ENCODE measurements at places on chromosomes 7 and 10.

GRCh38 chr10:114103284-114103683 is 59.6 kb downstream of the ADRB1 start:
- no peak for DNase-seq

DNA sequence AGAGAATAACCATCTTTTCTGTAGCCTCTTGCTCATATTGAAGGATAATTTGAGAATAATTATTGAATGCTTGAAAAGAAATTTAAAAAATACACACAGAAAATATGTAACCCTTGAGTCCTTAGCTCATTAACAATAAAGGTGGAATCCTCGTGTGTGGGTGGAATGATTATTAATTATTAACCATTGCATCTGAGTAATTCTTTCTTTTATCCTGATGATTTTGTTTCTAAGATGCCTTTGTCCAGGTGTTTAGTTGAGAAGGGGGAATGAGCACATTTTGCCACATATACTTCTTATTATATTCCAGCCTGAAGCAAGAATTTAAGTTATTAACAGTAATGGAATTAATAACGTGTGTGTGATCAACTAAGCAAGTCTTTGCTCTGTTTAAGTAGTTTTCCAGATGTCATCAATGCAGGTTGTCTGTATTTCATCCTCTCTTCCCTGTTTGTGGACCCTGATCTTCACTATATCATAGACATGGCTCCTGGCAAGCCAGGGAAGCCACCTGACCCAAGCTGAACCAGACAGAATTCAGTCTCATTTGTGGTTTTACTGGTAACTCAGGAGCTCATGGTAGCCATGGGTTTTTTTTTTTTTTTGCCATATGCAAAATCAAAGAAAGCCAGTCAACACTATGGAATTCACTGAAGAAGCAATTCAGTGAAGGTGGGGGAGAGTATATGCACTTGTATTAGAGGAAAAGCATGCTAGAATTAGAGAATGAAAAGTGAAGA is 144.3 kb downstream of the KIF20B start:
- no peak for DNase-seq

GRCh38 chr10:51620131-51620530 is 79.3 kb downstream of the CSTF2T start:
- DNase-seq, result no peak

DNA sequence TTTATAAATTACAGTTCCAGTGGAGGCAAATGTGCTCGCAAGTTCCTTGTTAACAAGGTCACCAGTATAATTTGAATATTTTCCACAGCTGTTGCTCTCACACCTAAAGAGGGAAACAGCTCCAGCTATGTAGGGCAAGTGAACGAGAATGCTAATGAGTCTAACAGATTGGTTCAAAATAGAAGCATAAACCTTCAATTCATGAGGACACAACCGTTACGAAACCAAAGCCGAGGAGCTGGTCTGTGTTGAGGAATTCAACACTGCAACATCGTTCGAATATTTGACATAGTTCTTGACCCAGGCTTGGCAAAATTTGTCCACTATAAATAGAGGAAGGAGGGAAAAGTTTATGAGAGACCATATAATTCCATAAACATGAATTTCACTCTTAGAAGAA is 161.3 kb downstream of the KLF6 start:
- no peak for DNase-seq

DNA sequence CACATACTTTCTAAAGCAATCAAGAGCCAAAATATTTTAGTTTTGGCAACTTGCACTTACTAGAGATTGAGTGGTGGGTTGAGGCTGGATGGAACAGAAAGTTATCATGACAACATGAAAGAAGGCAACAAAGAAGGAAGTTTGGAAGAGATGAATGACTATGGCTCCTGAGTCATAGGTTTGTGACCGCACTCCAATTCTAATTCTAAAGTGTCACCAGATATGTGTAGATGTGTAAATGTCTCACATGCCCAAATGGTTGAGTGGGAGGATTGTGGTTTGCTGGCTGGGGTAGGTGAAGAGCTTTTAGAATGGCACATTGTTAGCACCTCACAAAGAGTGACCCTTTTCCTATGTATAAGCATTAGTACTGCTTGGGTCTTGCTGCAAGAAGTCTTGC is 20.2 kb downstream of the TAS2R16 start:
- no peak for DNase-seq

DNA sequence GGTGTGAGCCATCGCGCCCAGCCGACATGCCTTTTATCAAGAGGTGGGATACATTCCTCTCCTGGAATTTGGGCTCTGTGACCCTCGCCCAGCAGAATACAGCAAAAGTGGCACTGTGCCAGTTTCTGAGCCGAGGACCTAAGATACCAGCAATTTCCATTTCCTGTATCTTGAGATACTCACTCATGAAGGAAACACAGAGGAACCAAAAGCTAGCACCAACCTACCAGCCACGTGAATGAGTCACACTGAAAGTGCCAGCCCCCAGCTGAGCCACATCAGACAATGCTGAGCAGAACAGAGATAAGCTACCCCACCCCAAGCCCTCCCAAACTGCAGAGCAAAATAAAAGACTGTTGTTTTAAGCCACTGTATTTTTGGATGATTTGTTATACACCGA is 56.3 kb downstream of the CACUL1 start:
- DNase-seq, result peak; percentile 62

- no peak for DNase-seq
Observed at GRCh38 chr7:100677308-100678267, 4.0 kb downstream of the GNB2 start.

GRCh38 chr7:130521258-130521951 is 29.5 kb downstream of the MEST start:
- no peak for DNase-seq

DNA sequence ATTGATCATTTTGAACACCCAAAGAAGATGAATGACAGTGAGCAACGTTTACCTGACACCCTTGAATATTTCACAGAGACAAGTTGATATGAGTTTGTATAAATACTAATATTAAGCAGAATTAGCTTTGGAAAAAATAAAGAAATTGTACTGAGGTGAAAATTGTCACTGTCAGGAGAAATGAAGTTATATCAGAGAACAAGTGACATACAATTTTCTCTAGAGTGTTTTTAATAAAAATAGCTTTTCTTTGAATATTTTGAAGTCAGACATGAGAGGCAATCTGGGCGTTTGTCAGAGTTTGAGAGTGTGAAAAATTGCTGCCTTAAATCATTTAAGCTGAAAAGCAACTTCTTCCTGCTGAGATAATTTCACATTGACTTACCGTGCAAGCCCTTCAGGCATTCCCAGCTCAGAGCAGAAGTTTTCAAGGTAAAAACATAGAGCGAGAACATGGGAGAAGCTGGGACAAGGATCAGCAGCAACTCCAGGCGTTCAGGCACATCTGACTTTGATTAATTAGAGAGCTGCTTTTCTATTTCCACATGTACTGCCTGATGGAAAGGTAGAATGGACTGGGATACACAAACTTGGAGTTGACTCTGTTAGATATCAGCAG is 535.9 kb downstream of the TFEC start:
- DNase-seq, result no peak

GRCh38 chr7:117993377-117994003 is 120.2 kb upstream of the CTTNBP2 start:
- no peak for DNase-seq

DNA sequence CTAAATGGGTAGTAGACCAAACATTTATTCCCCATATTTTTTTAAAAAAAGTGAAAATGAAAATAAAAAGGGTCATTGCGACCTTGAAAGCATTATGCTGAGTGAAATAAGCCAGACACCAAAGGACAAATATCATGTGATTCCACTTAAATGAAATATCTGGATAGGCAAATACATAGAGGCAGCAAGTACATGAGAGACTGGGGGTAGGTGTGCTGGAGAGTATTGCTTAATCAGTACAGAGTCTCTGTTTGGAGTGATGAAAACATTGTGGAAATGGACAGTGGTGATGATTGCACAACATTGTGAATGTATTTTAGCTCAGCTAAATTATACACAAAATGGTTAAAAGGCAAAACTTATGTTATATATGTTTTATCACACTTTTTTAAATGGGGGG is 169.4 kb downstream of the AKR1D1 start:
- no peak for DNase-seq

DNA sequence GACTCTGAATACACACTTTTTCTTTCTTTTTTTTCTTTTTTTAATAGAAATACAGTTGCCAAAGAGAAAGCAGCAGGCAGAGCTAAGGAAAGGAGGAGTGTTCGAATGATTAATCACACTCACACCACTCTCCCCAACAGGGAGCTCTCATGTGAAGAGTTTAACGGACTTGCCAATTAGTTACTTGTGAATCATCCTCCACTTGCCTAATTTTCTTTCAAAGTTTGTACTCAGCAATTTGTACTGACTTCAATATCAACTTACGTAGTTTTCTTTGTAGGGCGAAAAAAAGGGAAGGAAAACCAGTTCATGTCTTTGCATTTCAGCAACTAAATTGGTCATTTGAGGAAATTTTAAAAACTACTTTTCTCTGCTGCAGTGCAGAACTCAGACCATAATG is 109.2 kb downstream of the PIP4K2A start:
- DNase-seq, result no peak

DNA sequence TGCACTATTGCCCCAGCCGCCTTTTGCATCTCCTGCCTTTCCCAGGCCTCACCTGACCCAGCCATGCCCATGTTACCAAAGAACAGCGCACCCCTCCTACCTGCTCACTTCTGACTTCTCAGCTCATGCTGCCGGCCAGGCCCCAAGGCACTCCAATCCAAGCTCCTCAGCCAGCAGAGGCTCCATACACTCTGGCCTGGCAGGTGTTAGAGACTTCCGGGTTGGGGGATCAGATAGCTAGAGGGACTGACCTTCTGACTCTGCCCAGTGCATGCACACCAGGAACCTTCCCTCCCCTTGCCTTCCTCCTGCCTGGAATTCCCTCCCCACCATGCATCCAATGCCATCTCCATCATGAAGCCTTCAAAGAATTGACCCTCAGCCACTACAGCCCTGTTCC is 56.2 kb upstream of the ZMIZ1 start:
- DNase-seq, result no peak

GRCh38 chr7:80601999-80602398 is 36.4 kb upstream of the CD36 start:
- no peak for DNase-seq

GRCh38 chr10:18246967-18247366 is 106.7 kb downstream of the CACNB2 start:
- DNase-seq, result no peak

GRCh38 chr10:62666275-62666674 is 138.2 kb upstream of the ADO start:
- DNase-seq, result no peak

GRCh38 chr7:158013085-158013668 is 574.4 kb downstream of the PTPRN2 start:
- no peak for DNase-seq

DNA sequence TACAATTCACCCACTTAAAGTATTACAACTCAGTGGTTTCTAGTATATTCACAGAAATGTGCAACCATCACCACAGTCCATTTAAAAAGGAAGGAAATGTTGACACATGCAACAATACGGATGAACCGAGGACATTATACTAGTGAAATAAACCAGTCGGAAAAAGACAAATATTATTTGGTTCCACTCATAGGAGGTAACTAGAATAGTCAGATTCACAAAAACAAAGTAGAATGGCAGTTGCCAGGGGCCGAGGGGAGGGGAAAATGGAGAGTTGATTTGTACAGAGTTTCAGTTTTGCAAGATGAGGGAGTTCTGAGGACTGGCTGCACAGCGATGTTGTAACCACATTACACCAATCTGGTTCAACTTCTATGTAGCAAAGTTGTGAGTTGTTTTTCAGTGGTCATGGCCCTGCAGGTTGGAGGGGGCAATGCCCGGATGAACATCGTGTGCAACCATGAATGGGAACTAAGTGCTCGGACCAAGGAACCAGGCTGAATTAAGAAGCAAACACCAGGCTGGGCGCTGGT is 17.6 kb upstream of the TNPO3 start:
- DNase-seq, result peak; percentile 29

All from T-helper 1 cell (primary cell).